GM04504 (cell line): ENCODE measurements at places on chromosomes 2 and 18.

DNA sequence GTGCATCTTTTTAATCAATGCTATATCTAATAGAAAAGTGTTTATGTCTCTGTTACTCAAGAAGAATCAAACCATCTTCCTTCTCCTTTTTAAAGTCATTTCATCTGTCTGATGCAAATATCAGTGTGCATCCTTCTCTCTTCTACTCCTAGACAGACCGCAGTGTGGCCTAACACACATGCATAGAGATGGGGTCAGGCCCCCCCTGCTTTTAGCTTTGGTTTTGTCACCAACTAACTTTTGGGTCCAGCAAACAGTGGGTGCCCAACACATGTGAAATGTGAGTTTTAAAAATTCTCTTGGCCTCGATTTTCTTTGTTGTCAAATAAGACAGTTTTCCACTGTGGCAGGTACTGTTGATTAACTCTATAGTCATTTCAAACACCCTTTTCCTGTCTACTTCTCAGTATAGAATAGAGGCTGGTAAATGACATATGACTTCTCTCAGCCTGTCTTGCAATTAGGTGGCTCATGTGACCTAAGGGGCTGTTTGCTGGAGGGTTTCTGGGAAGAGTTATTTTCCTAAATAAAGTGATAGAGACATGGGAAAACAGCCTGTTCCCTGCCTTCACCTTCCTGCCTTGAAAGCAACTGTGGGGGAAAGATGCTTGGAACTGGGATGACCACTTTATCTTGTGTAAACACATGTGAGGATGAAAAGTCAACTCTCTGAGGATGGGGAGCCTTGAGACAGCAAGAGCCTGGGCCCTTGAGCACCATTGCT lies 65.7 kb upstream of the DARS1 start:
- no peak for DNase-seq

GRCh38 chr2:96710985-96711384 lies 28.9 kb downstream of the LMAN2L start:
- no peak for DNase-seq

DNA sequence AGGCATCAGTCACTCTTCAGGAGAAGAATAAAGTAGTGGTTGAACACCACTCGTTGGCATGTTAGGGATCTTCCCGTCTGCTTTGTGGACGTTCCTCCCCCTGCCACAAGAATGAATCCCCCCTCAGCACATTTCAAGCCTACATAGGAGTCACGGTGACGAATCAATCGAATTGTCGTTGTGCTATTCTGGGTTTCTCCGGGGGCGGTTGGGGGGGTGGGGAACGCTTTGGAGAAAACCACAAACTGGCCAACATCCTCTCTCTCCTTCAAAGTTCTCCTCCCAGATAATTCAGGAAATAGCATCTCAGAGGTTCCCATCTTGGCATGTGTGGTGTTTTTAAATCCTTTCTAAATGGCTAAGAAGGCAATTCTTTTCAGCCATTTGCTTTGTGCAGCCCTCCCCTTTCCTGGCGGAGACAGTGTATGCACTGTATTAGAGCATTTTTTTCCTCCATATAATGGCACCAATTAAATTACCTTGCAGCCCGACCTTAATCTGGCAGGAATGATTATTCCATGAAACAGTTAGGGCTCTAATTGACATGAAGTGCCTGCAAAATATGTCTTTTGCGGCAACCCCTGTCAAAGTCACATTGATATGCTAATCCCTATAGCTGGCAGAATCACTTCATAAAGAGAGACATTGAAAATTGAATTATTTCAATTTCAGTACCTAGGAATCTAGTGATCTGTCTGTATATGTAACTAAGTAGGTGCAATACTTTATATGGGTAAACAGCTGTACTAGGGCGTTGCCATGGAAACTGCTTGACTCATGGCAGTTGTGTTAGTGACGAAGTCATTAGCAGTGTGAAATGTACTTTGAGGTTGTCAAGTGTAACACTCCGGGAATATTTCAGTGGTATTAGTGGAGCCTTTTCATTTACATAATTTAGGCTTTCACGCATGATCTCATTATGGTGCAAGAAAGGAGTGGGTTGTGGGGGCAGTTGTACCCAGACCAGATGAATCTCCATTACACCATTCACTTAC lies 323.4 kb upstream of the SLC14A2 start:
- DNase-seq = peak; percentile 1

- no peak for DNase-seq
These were observed 528.0 kb downstream of the BCL11A start for GRCh38 chr2:60025496-60025895.

DNA sequence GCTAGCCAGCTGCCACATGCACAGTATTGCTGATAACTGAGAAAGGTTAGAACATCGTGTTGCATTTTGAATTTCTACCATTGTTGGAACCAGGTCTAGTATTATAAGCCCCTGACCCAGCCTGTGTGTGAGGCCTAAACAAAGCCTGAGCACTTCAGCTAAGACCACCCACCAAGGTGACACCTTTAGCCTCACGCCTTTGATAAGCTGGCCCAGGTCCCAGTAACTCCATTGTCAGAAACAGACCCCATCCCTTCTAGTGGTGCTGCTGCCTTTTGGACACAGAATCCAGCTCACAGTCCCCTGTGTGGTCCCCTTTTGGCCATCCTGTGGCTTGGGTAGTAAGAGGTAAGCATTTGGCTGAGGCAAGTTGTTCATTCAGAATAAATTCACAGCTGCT lies 1.6 kb downstream of the ELMOD3 start:
- no peak for DNase-seq

GRCh38 chr2:108626995-108627394 lies 92.3 kb upstream of the RANBP2 start:
- no peak for DNase-seq

DNA sequence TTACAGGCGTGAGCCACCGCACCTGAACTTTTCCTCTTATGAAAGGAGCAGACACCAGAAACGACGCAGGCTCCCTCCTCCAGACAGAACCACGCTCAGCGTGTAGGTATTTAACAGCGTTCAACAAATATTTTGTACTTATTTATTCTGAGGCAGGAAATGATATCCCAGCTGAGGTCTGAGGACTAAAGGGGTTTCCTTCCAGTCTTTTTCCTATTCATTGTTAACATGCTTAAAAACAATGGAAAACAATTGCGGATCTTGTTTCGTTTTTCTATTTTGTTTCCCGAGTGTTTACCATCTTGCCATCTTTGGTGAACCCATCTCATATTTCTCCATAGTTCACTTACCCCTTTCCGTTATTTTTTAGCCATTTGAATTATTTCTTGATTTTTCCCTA lies 43.7 kb upstream of the FOSL2 start:
- DNase-seq = no peak

GRCh38 chr2:109624339-109624738 lies 10.2 kb downstream of the SOWAHC start:
- no peak for DNase-seq

- no peak for DNase-seq
These were observed 2.4 kb downstream of the RALB start for GRCh38 chr2:120255071-120255470.

DNA sequence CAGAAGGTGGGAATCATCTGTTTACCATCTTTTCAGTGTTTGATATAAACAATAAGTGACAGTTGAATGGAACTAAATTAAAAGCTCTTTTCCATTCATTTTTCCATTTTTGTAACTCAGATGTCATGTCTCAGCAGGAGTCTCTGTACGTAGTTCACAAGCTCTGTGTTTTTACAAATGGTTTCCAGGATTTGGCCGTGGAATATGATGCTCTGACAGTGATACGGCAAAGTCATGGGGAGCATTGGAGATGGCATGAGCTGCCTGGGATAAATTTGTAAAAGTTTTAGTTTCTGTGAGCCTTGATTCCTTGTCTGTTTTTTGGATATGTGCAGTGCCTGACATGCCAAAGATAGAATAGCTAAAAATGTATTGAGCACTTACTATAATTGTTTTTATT lies 168.1 kb upstream of the SESTD1 start:
- DNase-seq = no peak

DNA sequence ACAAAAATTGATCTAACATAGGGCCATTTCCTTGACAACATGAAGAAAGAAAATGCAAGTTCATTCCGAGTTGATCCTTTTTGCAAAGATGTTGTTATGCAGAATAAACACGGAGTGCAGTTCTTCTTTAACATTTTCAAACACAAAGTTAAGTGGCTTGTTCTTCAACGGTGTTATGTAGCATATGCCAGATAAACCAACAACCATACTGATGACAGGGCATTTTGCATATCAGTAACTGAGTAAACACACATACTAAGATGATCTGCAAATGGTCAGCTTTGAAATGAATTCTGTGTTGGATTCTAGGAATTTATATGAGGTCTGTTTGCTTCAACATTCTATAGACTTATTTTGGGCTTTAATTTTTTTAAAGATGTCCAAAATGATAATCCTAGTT lies 266.4 kb downstream of the GPD2 start:
- DNase-seq = no peak

DNA sequence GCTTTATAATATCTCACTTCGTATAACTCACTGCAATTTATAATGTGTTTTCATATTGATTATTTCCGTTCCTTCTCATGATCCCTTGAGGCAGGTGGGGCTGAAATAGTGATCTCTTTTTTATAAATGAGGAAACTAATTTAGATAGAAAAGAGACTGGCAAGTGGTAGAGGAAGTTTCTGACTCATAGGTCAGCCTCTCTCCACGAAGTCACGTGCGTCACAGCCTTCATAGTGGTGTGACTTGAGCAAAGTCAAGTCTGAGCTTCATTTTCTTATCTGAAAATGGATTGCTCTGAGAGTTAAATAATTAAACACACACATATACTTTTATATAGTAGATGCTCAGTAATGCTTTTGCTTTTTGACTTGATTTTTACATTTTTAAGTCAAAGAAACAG lies 19.9 kb downstream of the ABCG5 start:
- DNase-seq = no peak

- DNase-seq = no peak
These were observed 34.9 kb downstream of the OSBPL1A start for GRCh38 chr18:24362757-24363156.

GRCh38 chr2:11861044-11861443 lies 114.6 kb downstream of the LPIN1 start:
- DNase-seq = no peak

DNA sequence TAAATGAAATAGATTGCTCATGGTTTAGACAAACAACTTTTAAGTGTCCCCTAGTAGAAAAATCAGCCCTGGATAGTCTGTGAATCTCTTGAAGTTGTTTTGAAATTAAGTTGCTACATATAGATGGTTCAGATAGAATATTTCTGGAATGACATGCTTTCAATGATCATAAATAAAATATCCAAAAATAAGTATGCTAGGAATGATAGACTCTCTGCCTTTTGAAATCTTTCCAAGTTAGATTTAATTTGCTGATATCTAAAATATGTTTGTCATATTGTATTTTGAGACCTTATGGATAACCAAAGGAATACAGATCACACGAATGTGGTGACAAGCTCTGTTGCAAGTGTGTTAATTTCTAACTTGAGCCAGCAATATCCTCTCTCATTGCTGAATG lies 488.7 kb downstream of the THSD7B start:
- DNase-seq = no peak

DNA sequence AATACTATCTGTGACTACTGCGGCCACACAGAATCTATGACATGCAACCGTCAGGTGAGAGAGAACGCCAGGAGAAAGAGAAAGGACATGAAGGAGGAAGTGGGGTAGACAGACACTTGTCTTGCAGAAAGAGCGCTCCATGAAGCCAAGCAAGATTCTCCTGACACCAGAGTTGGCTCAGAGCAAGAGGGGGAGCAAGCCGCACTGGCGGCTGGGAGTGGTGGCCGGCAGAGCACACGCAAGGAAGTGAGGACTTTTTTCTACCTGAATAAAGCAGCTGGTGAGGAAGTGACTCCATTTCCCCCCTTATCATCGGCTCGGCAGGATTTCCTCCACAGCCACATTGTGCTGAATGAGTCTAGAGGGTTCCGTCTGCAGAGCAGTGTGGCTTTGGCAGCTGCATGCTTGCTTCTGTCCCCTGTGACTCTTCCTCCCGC lies 181.6 kb downstream of the BCL2 start:
- DNase-seq = no peak
